Fibroblast of mammary gland (primary cell): ENCODE measurements at places on chromosomes 1 and 21.

DNA sequence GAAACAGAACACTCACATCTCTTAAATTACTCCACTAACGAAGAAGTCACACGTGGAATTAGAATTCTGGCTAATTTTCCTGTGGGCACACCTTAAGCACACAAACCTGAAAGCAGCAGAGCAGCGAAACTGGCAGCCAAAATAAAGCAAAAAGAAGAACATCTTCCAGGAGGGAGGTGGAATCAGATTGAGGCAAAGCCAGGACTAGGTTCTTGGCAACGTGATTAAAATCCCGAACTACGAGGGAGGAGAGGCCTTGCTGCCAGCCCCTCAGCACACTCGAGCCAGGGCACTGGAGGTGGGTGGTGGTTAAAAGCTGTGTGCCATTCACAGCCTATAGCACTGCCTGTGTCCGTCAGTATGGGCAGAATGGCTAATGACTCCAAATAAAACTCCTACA, 58.0 kb downstream of the HIVEP3 start:
- DNase-seq: no peak

- no peak for DNase-seq
Observed at GRCh38 chr1:169610108-169610507, 19.8 kb downstream of the SELP start.

DNA sequence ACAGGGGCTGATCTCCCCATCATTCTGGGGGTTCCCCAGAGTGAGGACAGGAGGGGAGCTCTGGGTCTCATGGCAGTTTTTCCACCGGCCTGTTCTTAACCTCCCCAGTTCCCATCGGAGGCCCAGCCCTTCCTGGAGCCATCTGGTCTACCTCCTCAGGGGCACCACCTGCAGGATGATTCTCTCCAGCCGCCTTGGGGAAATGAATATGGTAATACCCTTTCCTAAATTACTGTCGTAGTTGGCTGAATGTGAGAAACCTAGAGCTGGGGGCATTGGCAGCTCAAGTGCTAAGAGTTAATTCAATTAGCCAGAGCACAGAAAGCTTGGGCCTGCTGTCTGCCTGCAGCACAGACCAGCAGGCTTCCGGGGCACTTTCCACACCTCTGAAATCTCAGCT, 64.9 kb downstream of the TAS1R2 start:
- no peak for DNase-seq

DNA sequence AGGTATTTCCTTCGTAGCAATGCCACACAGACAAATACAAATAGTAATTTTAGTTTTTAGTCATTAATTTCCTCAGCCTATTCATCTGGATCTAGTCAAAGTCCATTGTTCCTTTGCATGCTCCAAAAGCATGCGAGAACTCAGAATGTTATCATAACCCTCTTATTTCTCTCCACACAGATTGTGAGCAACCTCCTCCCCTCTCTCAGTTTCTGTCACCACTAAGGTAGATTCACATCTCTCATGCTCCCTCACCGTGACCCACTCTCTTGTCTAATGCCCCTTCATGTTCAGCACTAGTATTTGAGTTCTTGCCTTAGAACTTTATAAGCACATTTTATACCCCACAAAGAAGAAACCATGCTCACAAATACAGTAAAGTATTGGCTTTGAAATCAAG, 582.4 kb downstream of the PLA2G4A start:
- no peak for DNase-seq
